Activated effector memory CD4-positive, alpha-beta T cell treated with anti-CD3 and anti-CD28 coated beads, Interleukin-2, amount 50 U/mL, for 16 hours (primary cell): ENCODE measurements at places on chromosomes 6 and 20.

DNA sequence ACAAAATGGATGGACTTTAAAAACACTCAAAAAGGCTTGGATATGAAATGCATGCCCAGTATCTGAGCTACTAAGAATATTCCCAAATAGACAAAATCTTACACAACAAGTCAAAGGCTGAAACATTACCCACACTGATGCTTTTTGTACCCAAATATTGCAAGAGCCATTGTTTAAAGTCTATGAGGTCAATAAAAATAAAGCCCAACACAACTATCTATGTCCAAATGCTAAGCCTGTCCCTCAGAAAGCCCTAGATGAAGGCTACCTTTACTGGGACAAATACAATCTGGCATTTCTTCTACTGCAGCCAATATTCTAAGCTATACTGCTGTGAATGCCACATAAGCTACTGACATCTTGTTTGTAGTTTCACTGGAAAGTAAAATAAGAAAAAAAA, 54.3 kb downstream of the RALGAPA2 start:
- DNase-seq, result no peak

DNA sequence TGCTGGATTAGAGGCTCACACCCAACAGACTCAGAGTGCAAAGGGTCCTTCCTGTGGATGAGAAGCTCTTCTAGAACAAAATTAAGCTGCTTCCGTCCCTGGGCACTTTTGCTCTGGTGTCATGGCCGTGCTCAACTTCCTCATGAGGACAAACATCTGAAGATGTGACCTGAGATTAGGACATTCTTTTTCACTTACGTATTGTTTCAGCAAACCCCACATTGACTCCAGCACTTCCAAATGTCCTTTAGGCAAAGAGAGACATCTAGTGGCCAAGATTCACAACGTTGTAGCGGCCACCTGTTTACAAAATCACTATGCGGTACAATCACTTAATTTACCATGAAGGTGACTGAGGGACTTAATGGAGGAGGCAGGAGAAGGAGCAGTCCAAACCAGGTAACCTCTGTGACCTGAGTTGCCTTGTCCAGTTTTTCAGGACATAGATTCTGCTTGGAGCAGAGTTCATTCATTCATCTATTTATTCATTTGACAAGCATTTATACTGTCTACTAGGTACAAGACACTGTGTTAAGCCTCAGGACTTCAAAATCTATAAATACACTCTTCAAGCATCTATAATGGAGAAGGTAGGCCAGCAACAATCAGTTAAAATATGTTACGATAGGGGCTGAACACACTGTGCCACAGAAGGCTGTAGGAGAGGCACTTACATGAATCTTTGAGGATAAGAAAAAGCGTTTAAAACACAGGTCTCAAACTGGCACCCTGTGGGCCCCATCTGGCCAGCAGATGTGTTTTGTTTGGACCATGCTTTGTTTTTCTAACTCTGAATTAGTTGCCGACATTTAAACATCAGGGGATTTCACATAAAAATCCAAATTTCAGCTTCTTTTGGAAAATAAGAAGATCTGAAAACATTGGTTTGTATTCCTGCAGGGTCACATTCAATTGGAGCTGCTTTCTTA, 5.6 kb upstream of the ADGRF1 start:
- DNase-seq, result no peak

DNA sequence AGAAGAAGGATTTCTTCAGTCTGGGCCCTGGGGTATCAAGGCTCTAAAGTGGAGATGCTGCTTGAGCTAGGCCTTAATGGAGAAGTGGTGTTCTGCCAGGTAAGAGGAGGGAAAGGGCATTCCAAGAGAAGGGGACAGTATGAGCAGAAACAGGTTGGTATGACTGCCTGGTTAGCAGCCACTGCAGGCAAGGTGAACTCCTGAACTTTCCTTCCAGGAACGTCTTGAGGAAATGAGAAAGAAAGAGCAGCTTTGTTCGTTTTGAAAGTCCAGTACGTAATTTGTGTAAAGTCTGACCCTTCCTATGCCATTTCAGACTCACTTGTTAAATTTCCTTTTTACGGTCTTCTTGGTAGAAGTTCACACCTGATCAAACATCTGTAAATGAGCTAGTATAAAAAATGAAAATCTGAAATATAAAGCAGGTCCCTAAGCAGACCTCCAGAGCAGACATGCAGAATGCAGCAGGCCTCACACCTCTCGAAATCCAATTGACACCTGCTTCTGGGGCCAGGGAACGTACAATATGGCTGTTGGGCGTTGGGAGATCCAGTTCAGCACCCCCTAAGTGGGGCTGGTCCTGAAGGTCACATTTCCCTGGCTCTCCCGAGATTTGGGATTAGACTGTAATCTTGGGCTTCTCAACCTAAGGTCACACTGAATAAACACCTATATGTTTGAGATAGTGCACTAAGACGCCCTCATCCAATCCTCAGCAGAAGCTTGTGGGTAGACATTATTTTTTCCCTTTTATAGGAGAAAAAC, 33.6 kb downstream of the MYLK4 start:
- DNase-seq, result no peak

- DNase-seq, result no peak
Observed at GRCh38 chr6:77298283-77298682, 165.0 kb downstream of the HTR1B start.

GRCh38 chr6:139515511-139515910, 141.1 kb upstream of the CITED2 start:
- no peak for DNase-seq

GRCh38 chr6:36280467-36280866, 10.6 kb downstream of the PNPLA1 start:
- no peak for DNase-seq

- DNase-seq, result no peak
Observed at GRCh38 chr20:32179515-32179914, 28.0 kb downstream of the PLAGL2 start.

- DNase-seq, result no peak
Observed at GRCh38 chr6:166737261-166737660, 110.2 kb upstream of the RPS6KA2 start.

- DNase-seq, result no peak
Observed at GRCh38 chr20:18079756-18080353, 22.1 kb upstream of the OVOL2 start.

GRCh38 chr6:112199001-112199403, 55.4 kb downstream of the LAMA4 start:
- DNase-seq, result no peak

DNA sequence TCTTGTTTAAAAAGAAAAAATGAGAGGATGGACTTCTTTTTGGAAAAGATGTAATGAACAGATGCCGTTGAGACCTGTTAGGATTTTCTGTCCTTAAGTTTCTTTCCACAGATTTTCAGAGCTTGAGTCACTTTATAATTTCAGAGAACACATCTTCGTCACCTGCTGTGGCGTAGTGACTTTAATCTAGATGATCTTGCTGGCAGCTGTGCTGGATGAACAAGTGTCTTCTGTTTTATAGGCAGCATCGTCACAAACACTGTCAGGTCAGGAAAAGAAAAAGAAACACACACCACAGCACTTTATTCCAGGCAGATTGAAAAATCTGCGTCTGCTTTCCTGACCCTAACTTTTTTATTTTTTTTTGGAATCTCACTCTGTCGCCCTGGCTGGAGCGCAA, 35.7 kb upstream of the GCNT2 start:
- no peak for DNase-seq

- no peak for DNase-seq
Observed at GRCh38 chr6:170473301-170473717, 79.8 kb downstream of the PSMB1 start.

- no peak for DNase-seq
Observed at GRCh38 chr20:49916146-49917002, 1.0 kb upstream of the SPATA2 start.

DNA sequence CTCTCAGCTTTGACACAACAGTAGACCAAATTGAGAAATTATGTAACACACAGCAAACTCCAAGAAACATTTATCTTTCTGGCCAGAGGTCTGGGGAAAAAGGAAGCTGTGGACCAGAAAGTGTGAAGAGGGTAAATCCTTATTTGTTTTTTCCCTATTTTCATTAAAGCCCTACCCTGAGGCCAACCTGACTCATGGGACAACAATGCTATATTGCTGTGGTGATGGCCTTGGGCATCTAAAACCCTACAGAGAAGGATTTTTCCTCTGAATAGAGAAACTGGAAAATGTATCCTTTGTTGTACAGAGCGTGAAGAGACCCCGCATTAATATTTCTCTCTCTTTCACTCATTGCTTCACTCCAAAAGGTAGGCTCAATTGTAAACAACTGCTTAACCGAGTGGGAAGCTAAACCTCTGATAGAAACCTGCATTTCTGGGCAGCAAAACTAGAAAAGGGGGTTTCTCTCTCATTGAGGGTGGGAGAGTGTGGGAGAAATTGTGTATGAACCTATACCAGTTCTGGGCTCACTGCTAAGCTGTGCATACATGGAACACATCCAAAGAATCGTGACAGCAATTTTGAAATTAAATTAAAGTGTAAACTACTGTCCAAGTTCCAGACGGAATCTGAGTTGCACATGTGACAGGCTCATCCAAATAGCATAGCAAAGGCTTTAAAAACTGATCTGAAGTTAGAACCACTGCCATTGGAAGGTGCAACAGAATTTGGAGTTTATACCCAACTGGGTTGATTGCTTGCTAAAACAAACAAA, 175.5 kb downstream of the CLVS2 start:
- DNase-seq, result no peak

DNA sequence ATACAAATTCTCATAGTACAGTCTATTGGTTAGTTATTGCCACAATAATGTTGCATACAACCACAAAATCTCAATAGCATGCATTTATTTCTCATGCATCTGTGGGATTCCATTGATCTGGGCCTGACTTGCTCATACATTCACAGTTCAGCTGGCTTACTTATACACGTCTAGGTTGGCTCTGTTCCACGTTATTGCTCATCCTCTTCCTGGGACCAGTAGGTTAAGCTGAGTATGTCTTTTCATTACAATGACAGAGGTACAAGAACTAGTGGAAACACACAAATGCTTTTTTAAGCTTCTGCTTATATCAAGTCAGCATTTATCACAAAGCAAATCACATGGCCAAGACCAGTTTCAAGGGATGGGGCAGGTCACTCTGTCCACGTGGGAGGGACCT, 485.3 kb upstream of the BTBD3 start:
- no peak for DNase-seq

GRCh38 chr6:25239059-25239458, 40.1 kb upstream of the CARMIL1 start:
- no peak for DNase-seq

- DNase-seq, result no peak
Observed at GRCh38 chr6:137764464-137764863, 102.6 kb upstream of the TNFAIP3 start.

- no peak for DNase-seq
Observed at GRCh38 chr6:169669889-169670288, 31.9 kb downstream of the WDR27 start.

DNA sequence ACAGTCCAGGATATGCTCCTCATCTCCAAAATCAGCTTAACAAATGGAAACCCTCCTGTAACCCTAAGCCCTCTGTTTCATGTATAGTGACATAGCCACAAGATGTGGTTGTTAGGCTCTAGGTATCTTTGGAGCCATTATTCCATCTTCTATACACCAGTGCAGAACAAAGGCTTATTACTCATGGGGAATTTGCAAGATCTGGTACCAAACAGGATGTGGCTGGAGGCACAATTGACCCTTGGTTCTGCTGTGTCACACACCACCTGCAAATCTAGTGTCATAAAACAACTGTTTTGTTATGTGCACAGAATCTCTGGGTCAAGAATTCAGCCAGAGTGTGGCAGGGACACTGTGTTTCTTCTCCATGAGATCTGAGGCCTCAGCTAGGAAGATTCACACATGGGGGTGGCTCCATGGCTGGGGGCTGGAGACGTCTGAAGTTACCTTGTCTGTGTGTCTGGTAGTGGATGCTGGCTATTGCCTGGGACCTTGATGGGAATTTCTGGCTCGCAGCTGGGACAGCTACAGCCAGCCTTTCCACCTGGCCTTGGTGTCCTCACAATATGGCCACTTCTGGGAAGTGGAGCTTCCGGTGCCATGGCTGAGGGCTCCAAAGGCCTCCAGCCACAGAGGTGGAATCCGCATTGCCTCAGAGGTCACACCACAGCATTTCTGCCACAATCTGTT, 369.9 kb downstream of the CDH26 start:
- DNase-seq, result no peak

DNA sequence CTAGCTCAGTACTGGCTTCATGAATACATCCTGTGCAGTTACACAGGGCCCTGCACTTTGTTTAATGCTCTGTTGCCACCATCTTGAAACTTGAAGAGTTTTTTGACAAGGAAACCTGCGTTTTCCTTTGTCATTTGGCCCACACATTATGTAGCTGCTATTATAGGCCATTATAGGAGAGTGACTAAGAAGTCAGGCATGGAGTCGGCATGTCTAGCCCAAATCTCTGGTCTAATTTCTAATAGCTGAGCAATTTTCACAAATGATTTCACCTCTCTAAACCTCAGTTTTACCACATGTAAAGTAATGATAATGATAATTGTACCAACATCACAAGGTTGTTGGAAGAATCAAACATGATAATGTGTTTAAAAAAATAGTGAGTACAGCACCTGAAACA, 67.1 kb upstream of the MYLIP start:
- no peak for DNase-seq

GRCh38 chr6:48658915-48659314, 547.9 kb upstream of the PTCHD4 start:
- DNase-seq, result no peak

DNA sequence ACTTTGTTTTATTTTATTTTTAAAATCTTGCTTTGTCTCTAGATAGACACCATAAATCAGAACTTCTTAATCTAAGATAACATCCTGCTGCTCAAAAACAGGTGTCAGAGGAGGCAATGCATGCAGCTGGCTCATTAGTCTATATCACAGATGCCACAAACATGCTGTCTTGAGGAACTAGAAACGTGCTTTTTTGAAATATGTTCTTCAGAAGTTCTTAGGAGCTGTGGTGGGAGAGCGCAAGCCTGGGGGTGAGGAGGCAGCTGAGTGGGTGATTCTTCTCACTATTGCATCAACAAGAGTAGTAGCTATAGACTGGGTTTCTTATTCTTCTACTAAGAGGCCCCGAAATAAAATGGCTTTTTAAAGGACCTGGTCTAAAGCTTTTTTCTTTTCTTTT, 23.4 kb downstream of the IL22RA2 start:
- DNase-seq, result no peak

DNA sequence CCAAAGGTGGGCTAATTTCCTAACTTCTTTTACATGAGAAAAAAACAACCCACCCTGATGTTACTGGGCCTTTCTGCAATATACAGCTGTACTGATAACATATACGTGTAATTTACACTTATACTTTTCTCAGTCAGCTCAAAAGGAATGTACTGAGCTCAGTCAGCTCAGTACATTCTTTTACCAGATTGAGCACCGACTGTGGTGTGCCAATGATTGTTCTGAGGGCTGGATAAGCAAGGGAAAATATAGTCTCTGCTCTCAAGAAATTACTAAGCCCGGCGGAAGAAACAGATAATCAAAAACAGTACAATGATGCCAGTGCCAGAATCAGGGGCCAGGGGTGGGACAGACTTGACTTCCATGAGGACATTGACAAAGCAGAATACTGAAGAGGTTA, 10.0 kb upstream of the BLOC1S5 start:
- DNase-seq, result no peak
